Activated CD4-positive, CD25-positive, alpha-beta regulatory T cell (primary cell): ENCODE measurements at places on chromosomes 11 and 22.
A peak's percentile ranks its signal among the peaks of the same experiment; 100 is the strongest.

DNA sequence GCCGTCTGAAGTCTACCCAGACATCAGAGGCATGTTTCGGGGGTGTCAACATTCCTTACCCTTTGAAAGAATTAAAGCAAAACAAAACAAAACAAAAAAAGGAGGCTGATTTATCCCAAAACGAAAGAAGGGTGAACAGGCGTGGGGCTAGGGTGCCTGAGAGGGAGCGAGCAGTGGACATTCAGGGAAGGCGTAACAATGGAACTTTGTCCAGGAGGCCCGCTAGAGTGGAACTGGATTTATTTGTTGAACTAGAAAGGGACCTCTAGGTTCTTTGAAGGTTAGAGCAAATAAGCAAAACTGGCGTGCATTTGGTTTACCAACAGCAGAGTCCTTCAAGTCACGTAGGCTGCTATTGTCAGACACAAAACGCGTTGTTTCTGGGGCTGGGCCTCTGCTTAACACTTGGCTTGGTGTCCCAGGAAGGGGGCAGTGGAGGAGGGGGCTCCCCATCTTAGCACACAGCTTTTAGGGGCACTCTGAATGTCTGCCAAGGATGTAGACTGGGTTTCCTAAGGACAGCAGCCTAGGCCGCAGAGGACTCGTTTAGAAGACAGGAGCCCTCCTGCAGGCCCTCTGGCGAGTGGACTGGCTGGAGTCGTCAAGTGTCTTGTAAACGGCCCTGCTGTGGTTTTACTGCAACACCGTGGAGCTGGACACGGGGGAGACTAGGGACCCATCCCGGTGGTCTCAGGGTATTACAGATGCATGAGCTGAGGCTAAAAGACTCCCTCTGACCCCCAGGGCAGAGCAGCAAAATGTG, 203.7 kb upstream of the SORL1-AS1 start:
- DNase-seq, result no peak

DNA sequence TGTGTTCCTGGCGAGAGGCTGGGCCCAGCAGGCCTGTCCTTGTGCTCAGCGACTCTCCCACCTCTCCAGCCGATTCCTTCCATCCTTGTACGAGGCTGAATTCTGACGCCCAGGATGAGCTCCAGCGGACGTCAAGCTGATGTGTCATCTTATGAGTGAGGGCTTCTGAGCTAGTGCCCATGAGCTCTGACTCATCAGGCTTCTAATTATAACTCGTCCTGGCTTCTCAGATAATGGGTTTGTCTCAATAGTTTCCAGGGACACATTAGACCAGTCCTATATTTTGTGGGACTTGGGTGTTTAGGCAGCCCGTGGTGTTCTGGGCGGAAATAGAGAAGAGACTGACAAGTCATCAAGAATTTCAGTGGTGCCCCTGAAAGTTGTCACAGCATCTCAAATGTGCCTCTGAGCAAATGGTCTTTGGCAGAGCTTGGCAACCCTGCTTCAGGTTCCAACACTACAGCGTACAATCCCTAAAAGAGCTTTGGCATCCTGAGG, 108.2 kb upstream of the CD44 start:
- DNase-seq, result no peak

- DNase-seq, result no peak
Measured at GRCh38 chr11:44257338-44258189, 52.4 kb downstream of the ALX4 start.

- DNase-seq, result peak; percentile 43
Measured at GRCh38 chr22:19576460-19577421, 52.5 kb upstream of the CLDN5 start.

DNA sequence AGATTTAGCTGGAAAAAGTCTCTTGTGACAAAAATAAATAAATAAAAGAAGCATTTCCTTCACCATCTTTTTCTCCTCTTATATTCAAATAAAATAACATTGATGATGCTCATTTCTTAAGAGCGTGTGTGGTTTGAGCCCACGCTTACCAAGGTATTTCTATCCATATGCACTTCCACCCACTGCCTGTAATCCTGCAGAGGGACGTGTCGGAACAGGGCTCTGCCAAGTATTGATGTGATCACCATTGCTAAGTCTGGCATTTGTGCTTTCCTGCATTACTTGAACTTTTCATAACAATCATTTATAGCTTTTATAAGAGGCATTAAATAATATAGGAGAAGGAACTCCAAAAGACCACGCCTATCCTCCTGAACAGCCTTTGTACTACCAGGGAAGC, 107.6 kb downstream of the SHANK2 start:
- no peak for DNase-seq

- no peak for DNase-seq
Measured at GRCh38 chr22:24417200-24417599, 10.2 kb upstream of the ADORA2A start.

- DNase-seq, result no peak
Measured at GRCh38 chr11:117303646-117304315, 12.3 kb downstream of the BACE1 start.

- no peak for DNase-seq
Measured at GRCh38 chr22:44153710-44154109, 27.0 kb upstream of the PARVG start.

DNA sequence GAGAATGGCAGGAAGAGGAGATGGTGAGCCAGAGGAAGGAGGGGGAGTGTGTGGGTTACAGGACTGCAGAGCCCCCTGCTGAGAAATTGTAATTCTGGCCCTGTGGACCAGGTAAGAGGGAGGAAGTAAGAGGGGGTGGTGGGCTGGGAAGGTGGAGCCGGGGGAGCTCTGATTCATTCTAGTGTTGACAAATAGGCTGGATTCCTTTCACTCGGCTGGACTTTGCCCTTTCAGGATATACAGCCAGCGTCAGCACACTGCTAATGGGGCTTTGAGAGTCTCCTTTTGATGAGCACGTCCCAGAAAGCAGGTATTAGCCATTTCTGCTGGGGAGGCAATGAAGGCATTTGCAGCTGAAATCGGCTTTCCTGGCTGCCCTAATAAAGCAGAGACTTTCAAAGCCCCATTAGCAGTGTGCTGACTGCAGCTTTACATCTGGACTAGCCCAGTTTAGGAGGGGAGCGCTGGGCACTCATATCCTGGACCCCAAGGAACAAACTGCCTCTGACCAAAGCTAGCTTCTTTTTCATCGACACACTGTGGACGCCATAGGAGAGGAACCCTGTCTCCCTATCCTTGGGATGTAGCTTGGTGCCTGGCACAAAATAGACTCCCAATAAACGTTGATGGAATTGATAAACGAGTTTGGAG, 44.8 kb upstream of the CADM1 start:
- no peak for DNase-seq

DNA sequence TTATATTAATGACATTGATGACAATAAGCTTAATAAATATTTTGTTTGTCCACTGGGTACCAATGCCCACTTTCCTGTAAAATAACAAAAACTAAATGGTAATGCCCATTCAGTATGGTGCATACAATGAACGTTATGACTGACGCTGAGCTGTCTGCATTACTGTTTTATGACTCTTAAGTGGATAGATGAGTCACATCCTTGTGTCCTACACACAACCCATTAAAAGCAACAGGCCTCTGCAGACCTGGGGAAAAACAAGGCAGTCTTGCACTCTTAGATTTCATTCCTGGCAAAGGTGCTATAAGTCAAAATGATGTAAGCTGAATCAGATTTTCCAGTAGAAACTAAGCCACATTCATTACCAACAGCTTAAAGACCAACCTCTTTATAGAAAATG, 176.3 kb upstream of the TMEM45B start:
- no peak for DNase-seq

GRCh38 chr22:49965091-49966040, 4.8 kb downstream of the PIM3 start:
- DNase-seq, result no peak

- DNase-seq, result no peak
Measured at GRCh38 chr11:44605965-44606364, 40.5 kb downstream of the CD82 start.

- DNase-seq, result no peak
Measured at GRCh38 chr22:46828323-46828900, 66.0 kb downstream of the TBC1D22A start.

GRCh38 chr11:79117488-79117887, 323.3 kb downstream of the TENM4 start:
- DNase-seq, result no peak

GRCh38 chr22:46706060-46706459, 32.0 kb downstream of the CERK start:
- DNase-seq, result no peak

GRCh38 chr11:74981888-74982287, 6.8 kb upstream of the NEU3 start:
- no peak for DNase-seq

- no peak for DNase-seq
Measured at GRCh38 chr11:11163236-11163635, 189.8 kb downstream of the CSNK2A3 start.

DNA sequence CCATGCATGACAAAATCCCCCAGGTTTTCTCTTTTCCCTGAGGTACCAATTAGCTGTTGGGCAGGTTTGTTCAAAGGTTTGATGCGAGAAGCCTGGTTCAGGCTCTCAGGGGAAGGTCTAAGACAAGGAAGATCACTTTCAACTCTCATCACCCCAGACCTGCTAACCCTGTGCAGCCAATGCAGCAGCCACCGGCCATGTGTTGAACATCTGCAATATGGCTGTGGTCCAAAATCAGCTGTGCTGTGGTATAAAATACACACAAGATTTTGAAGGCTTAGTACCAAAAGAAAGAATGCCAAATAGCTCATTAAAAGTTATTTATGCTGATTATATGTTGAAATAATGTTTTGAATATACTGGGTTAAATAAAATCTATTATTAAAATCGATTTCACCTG, 58.5 kb downstream of the SMCO4 start:
- no peak for DNase-seq

DNA sequence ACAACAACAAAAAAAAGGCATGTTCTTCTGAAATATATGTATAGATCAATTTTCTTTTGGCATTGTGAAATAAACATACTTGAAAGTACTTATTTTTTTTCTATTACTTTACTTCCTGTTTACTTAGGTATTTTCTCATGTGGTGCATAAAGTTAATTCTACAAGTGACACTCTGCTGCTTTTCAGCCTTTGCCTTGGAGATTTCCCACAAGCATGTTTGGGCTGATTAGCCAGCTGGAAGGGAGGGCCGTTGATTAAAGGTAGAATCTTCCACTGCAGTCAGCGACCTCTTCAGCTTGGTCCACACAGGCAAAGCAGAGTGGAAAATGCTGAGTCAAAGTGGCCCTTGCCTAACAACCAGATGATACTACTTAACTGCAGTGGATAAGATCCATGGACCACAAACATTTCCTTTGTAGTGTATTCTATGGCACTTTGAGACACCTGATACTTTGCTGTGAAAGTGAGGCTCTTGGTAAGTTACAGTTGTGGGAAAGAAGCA, 176.0 kb downstream of the ARHGAP42 start:
- no peak for DNase-seq

- DNase-seq, result no peak
Measured at GRCh38 chr22:19401483-19401882, 30.1 kb downstream of the HIRA start.

DNA sequence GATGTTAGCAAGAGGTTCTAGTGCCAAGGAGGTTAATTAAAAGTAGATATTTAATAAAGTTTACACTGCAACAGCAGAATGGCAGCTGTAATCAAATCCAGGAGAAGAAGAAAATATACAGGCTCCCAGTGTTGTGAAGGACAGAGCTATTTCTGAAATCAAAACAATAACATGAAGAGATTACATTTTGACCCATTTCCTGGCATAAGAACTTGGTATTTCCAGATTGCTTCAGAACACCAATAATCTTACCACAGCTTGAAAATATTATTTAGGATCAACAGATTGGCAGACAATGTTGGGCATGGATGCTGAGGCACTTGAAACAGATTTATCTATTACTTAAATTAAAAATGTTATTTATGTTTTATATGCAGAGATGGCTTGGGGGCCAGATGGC, 692.5 kb downstream of the KCNA4 start:
- no peak for DNase-seq

DNA sequence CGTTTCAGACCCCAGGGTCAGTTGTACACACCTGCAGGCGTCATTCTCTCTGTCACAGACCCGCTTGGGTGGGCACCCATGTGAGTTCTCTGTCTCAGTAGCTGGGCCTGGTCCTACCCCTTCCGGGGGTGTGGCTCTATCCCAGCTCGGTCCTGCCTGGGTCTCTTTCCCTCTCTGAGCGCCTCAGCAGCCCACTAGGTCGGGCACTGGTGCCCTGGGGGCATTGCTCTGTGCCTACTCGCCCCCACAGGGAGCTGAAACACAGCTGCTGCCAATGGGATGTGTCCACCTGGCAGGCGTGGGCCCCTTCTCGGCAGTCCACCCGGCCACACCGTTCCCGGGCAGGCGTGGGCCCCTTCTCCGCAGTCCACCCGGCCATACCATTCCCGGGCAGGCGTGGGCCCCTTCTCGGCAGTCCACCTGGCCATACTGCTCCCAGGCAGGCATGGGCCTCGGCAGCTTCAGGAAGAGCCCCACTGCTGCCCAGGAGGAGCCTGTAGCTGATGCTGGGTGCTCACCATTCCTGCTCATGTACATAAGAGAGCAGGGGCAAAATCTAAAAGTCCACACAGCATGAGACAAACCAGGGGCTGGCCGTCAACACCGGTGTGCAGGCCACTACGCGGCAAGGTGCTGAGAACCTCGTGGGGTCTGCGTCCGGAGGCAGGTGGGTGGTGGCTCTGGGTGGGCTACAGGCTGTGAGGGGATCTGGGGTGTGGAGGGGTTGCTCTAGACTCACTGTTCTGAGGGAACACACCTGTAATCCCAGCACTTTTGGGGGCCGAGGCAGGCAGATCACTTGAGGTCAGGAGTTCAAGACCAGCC, 12.3 kb downstream of the MLC1 start:
- no peak for DNase-seq

DNA sequence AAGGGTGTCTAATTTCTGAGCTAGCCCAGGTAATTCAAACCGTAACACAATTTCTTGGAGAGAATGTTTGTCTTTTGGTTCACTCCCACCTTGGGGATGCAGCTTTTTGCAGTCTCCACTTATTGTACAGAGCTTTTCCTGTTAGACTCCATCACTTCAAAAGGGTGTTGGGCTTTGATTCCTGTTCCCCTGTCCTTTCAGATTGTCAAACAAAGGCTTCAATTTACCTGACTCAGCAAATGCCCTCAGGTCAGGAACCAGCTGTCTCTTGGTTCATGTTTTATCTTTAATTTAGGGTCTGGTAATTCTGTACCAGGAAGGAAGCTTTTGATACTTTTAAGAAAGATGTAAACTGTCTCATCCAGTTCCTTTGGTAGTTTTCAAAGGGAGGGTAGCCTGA, 880.6 kb downstream of the NTM start:
- no peak for DNase-seq

DNA sequence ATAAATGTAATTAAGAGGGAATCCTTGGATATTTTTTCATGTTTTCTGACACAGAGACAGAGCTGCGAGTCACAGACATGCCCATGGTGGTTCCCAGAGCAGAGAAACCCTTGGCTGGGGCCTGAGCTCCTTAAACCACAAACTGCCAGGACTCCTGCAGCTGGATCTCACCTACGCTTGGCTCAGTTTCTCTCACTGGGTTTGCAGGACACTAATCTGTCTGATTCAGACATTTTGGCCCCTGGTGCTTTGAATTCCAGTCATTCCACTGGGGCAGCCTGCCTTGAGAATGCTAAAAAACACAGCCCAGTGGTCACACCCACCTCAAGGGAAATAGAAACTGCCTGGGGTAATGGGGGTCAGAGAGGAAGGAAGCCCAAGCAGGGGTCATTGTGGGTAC, 122.6 kb downstream of the CCDC81 start:
- no peak for DNase-seq
